CD4-positive, alpha-beta T cell treated with Interleukin-12 subunit alpha and Interleukin-12 subunit beta, for 1 hour (primary cell): ENCODE measurements at places on chromosomes 13 and 19.

GRCh38 chr19:42010245-42011126, 16.5 kb upstream of the ATP1A3 start:
- DNase-seq: no peak

DNA sequence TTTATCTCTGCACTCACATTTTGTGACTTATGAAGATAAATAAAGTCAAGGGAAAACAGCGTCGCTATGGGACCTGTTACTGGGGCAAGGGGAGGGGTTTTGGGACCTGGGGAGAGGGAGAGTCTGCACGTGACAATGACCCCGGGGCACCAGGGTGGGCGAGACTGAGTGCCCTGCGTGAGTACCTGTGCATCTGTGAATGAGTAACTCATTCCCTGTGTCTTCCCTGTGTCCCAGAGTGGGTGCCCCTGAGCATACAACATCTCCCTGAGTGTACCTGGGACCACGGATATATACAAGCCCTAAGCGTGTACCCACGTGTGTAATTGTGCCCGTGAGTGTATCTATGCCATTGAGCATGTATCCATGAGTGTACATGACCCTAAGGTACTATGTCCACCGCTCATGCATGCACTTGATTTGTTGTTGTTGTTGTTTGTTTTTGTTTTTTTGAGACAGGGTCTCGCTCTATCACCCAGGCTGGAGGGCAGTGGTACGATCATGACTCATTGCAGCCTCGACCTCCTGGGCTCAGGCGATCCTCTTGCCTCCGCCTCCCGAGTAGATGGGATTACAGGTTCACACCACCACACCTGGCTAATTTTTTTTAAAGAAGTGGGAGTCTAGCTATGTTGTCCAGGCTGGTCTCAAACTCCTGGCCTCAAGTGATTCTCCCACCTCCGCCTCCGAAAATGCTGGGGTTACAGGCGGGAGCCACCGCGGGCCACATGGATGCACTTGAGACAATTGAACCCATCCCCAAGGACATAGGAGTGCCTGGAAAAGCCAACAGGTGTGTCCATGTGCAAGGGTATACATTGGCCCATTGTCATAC, 645 bp upstream of the TRAPPC5 start:
- no peak for DNase-seq

DNA sequence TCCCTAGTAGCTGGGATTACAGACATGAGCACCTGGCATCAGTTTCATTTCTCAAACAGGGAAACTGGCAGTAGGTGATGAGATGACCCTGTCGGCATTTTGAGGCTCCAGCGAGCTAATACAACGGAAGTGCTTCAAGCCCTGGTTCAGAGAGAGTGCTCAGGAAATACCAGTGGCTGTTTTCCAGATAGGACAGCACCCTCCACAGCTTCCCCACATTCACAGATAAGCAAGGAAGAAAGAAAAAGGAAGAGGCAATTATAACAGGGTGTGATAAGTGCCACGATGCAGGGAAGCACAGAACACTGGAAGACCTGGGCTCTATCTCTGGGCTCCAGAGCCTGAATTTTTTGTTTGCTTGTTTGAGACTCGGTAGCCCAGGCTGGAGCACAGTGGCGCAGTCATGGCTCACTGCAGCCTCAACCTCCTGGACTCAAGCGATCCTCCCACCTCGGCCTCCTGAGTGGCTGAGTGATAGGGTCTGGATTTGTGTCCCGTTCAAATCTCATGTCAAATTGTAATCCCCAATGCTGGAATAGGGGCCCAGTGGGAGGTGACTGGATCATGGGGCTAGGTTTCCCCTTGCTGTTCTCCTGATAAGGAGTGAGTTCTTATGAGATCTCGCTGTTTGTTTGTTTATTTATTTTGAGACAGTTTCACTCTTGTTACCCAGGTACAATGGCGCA, 43.5 kb downstream of the PIN1 start:
- DNase-seq: no peak

- no peak for DNase-seq
Observed at GRCh38 chr19:34904664-34905527, 21.8 kb upstream of the ZNF30 start.

DNA sequence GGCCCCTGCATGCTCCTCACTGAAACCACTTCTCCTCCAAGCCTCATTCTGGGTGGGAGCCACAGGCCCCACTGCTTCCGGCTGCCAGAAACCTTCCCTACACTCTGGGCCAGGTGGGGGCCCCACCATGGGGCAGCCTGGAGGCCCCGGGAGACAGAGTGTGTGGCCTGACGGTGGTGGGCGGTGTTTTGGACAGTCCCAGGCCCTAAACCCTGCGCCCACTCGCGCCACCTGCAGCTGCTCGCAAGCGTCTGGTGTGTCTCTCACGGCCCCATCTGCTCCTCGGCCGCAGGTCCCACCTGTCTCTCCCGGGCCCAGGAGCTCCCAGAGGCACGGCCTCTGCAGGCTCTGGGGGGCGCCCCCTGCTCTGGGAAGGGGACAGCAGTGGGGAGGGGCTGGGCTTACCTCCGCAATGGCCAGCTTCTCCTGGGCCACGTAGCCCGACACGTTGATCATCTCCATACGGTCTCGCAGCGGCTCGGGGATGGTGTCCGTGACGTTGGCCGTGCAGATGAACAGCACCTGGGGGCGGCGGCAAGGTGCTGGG, 5.6 kb downstream of the RPL36 start:
- no peak for DNase-seq

- DNase-seq: no peak
Observed at GRCh38 chr19:38632476-38633213, 13.7 kb downstream of the EIF3K start.

DNA sequence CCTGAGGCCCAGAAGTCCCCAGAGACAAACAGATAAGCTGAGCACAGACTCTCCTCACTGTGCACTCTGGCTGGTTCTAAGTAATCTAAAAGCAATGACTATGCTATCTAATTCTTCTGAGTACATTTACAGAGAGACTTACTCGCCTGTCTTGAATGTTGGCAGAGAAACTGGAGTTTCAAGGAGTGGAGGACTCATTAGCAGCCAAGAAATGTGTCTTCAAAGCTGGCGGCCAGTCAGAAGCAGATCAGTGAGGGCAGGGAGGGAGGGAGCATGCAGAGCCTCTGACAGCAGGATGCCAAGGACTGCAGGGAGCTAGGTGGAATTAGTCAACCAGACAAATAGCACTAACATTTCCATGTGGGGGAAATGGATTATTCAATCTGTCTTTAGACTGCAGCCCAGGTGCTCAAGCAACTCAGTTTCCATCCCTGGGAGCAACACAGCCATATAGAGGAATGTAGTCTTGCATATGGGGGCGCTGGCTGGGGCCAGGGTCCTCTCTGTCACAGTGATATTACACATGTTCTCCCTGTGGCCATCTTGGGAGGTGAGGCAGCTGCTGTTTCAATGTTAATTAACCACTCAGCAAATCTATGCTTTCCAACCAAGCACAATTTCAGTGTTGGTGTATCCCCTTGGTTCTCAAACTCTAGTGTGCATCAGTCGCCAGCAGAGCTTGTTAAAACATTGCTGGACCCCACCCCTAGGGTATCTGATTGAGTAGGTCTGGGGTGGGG, 97.9 kb downstream of the CCNA1 start:
- no peak for DNase-seq

- no peak for DNase-seq
Observed at GRCh38 chr13:33284916-33285315, 639 bp downstream of the STARD13 start.

DNA sequence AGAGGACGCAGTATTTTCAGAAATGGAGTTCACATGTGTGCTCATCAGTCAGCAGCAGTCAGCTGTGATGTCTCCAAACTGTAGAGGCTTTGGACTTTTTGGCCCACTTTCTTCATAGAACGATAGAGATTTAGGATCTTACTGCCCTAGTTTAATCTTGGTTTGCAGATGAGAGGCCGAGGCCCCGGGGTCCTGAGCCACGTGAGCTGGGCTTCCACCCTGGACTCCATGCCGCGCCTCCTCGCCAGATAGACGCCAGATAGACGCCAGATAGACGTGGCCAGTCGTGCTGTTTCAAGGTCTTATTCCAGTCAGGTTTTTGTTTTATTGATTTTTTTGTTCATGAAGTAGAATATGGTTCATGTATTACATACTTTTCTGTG, 11.7 kb upstream of the MCF2L start:
- no peak for DNase-seq

DNA sequence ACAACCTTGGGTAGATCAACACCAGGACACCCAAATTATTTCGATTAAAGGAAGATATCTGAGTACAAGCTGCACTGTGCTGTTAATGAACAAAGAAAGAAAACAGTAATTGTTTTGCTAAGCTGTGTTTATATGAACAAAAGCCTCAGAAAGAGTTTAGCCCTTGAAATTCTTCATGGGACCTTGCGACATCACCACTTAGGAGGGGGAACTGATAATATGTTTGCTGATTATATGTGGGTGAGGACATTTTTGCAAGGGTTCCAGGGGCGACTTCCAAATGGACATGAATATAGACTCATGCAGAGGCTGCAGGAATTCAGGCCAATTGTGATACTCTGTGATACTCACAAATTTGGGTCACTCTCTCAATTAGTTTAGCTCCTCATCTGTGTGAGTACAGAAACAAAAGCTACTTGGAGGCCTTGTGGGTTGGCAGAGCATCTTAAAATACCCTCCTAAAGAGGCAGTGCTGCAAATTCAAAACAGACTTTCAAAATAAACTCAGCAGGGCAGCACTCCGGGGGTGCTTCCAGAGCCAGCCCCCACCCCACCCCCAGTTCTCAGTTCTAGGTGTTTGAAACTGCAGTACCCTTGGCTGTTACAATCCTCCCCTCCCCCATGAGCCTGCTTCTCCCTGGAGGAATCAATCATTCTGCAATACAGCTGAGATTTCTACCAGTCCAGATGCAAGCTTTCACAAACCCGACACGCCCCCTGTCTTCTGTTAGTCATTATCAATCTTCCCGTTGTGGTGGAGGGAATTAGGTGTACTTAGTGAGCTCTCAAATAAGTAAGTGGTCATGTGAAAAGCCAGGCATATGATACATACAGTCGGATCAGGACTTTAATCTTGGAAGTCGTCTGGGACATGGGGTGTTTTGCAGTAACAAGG, 97.0 kb upstream of the MBNL2 start:
- no peak for DNase-seq

GRCh38 chr13:113942591-113943103, 31.2 kb downstream of the C13orf46 start:
- DNase-seq: no peak

GRCh38 chr13:58876473-58876872, 1244.9 kb downstream of the PCDH17 start:
- no peak for DNase-seq

DNA sequence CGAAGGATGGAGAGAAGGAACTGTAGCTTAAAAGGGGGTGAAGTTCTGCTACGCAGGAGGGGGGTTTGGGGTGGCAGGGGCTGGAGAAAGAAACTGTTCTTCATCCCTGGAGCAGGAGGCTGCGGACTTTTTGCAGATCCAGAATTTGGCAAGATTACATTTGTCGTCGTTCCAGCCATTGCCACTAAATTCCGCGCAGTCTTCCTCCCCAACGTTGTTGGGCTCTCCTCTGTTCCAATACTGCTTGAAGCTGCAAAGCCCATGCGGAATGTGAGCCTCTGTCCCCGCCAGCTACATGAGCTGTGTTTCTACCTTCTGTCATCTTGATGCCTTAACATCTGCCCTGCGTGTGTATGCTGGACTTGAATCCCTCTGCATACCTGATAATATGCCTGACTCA, 4.3 kb downstream of the CD209 start:
- no peak for DNase-seq

- DNase-seq: peak; percentile 69
Observed at GRCh38 chr19:45442778-45443461, 19.2 kb upstream of the ERCC1 start.

DNA sequence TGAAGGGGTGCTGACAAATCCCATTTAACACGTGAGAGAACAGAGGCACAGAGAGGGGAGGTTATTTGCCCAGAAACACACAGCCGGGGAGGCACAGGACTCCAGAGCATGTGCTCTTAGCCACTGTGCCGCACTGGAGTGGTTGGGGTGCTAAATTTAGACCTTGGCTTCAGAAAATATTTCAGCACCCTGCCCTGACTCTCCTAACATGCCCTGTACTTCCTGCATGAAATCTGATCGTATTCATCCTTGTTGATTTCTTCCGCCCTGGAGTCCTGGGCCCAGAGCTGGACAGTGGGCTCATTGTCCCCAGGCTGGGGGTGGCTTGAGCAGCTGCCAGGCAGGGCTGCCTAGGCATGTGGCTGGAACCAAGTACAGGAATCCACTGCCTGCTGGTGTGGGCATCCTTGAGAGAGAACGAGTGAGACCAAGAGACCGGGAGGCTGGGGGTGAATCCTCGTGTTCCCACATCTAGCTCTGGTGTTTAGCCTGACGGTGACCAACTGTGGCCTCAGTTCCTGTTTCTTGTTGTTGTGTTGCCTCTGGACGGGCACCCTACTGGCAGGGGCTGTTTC, 5.3 kb downstream of the SLC27A1 start:
- DNase-seq: no peak

GRCh38 chr19:15466851-15467733, 2.7 kb upstream of the RASAL3 start:
- DNase-seq: peak; percentile 75

GRCh38 chr19:3188627-3189596, 3.2 kb downstream of the NCLN start:
- DNase-seq: no peak

- no peak for DNase-seq
Observed at GRCh38 chr13:102729560-102730270, 34.9 kb upstream of the METTL21C start.

DNA sequence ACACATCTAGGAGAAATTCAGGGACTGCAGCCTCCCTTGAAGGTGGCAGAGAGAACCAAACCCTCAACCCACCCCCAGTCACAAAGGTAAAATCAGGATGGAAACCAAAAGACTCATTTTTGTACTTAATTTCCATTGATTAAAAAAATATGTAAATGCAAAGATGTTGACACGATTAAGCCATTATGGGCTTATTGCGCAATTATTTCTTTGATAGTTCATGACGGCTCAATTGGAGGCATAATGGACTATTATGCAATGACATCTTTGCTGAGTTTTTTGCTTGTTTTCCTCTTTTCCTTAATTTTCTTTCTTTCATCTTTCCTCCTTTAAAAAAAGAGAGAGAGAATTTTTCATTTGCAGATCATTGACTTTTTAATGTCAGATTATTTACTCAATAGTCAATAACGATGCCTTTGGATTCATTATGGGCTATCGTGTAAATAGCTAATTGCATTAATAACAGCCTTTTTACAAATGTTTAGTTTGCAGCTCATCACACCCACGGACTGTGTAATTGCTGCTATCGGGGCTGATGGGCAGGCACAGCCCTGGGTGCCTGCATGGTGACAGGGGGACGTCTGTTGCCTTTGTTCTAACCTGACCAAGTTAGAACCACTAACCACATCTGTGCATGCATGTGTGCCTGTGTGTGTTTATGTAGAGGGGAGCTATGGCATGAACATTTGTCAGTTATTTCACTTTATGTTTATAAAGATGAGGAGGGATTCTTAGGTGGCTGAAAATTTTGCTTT, 482.4 kb upstream of the TSHZ3 start:
- no peak for DNase-seq
